ENCODE measurements at places on chromosomes 11 and 22.

- no peak for DNase-seq
These were observed 167.8 kb downstream of the BRD1 start for GRCh38 chr22:49659924-49660315.

DNA sequence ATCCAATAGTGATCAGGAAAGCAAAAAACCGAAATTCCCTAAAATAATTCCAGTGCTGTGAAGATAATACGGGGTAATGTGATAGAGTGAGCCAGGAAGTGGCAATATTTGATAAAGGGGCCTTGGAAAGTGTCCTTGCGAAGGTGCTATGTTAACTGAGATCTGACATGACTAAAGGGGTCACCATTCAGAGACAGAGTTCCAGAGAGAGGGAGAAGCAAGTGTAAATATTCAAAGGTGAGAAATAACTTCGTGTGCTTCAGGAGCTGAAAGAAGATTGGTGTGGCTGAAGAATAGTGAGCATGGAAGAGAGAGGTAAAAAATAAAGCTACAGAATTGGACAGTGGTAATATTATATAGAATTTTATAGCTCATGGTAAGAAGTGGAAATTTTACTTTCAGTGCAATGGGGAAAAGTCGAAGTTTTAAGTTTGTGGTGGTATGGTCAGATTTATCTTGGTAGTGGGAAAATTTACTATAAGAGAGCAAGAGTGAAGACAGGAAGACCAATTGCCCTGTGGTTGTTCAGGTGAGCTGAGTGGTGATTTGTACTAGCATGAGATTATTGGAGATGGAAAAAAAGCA is 164.5 kb downstream of the JRKL start:
- no peak for DNase-seq

GRCh38 chr11:13446444-13446843 is 16.6 kb downstream of the BTBD10 start:
- no peak for DNase-seq

- DNase-seq, result no peak
These were observed 38.4 kb downstream of the ANO1 start for GRCh38 chr11:70116386-70117065.

DNA sequence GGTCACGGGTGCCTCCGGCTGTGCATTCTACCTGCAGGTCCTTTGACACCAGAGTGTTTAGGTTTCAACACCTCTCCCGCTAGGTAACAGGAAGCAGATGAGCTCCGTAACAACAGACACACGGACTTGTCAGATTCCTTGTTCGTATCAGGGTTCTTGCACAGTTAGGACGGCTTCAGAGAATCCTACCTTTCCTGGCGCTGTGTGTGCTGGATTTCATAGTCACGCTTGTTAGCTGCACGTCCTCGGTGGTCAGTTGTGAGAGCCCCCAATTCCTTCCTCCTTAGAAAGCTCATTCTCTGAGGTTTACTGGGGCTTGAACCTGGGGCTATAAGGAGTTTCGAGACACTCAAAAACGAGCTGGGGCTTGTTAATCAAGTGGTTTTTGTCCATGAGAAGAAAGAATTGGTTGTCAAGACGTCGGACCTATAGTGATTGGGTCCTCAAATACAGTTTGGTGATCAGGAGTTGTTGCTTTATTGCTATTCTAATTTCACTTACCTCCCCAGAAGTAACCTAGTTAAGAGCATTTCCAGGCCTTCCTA is 664 bp downstream of the DDB2 start:
- DNase-seq, result no peak

DNA sequence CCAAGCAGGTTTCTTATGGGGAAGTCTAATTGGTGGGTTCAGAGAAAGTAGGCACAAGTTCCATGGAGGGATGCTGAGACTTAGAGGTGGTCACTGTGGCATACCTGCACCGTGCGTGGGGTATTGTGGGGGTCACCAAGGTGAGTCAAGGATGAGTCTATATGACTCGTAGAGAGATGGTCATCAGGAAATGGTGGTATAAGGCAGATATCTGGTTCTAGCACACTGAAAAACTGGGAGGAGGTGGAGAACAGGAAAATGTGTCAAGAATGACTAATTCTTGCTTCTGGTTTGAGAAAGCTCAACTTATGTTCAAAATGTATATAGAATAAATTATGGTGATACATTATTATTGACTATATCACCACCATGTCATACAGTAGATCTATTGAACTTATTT is 258.1 kb downstream of the RAB38 start:
- no peak for DNase-seq

DNA sequence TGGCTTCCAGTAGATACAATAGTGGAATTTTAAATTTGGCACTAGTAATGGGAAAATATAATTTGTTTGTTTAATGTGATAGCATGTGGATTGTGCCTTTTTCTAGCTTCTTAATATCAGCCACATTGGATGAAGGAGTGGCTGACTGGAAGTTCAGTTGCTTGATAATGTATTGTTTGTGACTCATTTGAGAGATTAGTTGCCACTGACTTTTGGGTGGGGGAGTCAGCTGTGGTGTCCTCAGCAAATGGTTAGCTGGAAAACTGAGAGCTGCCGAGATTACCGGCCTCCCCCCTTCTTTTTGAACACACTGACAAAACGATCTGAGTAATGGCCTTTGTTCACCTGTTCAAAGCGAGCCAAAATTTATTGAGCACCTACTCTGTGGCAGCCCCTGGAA is 5.5 kb downstream of the JAM3 start:
- no peak for DNase-seq

DNA sequence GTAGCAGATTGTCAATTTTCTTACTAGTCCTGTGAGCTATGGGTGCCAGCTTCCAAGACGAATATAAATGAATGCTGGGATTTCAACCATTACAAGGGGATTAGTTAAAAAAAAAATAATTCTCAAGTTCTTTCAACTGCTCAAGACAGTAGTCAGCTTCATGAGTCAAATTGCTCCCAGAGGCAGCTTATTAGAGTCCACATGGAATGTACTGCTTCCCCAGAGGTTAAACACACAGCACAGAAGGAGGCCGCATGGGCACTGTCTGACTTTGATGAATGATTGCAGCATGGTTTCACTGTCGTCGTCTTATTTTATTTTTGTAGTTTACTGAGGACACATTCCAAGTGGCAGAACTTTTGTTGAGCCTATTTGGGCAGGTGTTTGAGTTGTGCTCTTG is 563.2 kb downstream of the TMEM135 start:
- DNase-seq, result no peak

GRCh38 chr11:103053997-103054396 is 38.0 kb downstream of the DCUN1D5 start:
- no peak for DNase-seq
